Nasal cavity respiratory epithelium epithelial cell of viscerocranial mucosa (primary cell): ENCODE measurements at places on chromosomes 11 and 22. TPM values are rescaled to one million over a fixed set of nuclear protein-coding genes. Genes with fewer than 3 reads are reported as not detected.

CTSF gene
- 1.4 and 14.9 TPM in 2 replicates for total RNA-seq

FAM227A gene
- 0.34 and 1.4 TPM in 2 replicates for total RNA-seq

VSIG2 gene
- total RNA-seq: under 0.01 and 1.3 TPM in 2 replicates

AP2A2 gene
- 17.1 and 40.4 TPM in 2 replicates for total RNA-seq

PVALB gene
- not detected in 2 replicates for total RNA-seq

ACRV1 gene
- not detected in 2 replicates for total RNA-seq

IL17RA gene
- 4.1 and 13.5 TPM in 2 replicates for total RNA-seq

OR52I2 gene
- total RNA-seq: not detected in 2 replicates

CRYBB3 gene
- not detected in 2 replicates for total RNA-seq

NCF4 gene
- total RNA-seq: not detected in 2 replicates

BBOX1 gene
- total RNA-seq: 0.68 and 5.4 TPM in 2 replicates

PKP3 gene
- 208 and 214 TPM in 2 replicates for total RNA-seq

SYT7 gene
- total RNA-seq: 28.0 and 39.9 TPM in 2 replicates
